MCF 10A (cell line): ENCODE measurements at places on chromosomes 4 and X.

GRCh38 chr4:153111426-153112040 is 92.7 kb upstream of the TRIM2 start:
- DNase-seq, result no peak

DNA sequence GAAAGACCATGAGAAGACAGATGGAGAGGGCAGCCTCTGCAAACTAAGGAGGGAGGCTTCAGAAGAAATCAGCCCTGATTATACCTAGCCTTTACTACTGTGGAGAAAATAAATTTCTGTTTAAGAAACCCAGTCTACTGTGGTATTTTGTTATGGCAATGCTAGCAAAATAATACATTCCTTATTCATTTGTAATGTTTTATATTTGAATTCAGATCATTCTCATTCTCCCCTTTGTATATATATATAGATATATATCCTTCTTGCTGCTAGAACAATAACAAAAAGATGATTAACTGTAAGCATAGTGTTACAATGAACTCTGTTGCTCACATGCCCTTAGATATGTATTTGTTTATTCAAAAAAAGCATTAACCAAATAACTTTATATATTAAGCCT is 22.5 kb downstream of the DMD start:
- DNase-seq, result no peak

DNA sequence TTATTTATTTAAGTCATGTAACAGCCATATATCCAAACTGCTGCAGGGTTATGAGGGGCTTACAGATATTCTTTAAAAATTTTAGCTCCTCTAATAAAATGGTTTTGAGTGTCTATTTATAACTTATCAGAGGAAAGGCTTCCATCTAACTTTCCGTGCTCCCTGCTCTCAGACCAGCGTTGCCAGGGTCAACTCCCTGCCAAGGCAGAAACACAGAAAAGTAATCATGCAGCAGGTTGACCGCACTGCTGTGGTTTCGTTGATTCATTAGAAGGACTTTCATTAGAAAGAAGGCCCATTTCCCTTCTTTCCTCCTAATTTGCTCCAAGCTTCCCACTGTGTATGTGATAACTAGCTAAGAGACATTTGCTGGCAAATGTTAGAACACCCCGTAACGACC is 33.9 kb downstream of the BCLAF3 start:
- DNase-seq, result no peak

GRCh38 chr4:184534511-184535391 is 60.4 kb upstream of the IRF2 start:
- no peak for DNase-seq

- DNase-seq, result peak; percentile 39
These were observed 1263.6 kb downstream of the C4orf33 start for GRCh38 chr4:130359542-130359941.

- no peak for DNase-seq
These were observed 37.2 kb downstream of the CASP3 start for GRCh38 chr4:184612074-184612473.

DNA sequence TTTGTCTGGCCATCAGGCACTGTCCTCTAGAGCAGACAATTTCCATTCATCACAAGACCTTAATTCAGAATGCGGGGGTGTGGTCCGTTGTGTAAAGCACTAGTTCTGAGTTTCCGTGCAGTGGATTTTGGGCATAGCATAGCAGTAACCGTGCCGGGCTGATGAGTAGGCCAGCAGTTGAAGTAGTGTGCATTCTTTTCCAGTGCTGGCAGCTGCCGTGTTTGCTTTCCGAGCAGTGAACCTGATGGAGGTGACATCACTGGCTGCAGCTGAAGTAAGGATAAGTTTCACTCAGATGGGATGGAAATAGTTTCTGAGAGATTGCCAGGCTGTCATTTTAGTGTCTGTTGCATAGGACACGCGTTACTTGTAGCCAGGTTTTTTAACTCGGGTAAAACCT is 107.0 kb upstream of the STIM2 start:
- no peak for DNase-seq

- no peak for DNase-seq
These were observed 202.3 kb downstream of the PPP3CA start for GRCh38 chr4:101145021-101145420.

- DNase-seq, result peak; percentile 19
These were observed 86.5 kb downstream of the MAGED4 start for GRCh38 chrX:52271206-52271605.

DNA sequence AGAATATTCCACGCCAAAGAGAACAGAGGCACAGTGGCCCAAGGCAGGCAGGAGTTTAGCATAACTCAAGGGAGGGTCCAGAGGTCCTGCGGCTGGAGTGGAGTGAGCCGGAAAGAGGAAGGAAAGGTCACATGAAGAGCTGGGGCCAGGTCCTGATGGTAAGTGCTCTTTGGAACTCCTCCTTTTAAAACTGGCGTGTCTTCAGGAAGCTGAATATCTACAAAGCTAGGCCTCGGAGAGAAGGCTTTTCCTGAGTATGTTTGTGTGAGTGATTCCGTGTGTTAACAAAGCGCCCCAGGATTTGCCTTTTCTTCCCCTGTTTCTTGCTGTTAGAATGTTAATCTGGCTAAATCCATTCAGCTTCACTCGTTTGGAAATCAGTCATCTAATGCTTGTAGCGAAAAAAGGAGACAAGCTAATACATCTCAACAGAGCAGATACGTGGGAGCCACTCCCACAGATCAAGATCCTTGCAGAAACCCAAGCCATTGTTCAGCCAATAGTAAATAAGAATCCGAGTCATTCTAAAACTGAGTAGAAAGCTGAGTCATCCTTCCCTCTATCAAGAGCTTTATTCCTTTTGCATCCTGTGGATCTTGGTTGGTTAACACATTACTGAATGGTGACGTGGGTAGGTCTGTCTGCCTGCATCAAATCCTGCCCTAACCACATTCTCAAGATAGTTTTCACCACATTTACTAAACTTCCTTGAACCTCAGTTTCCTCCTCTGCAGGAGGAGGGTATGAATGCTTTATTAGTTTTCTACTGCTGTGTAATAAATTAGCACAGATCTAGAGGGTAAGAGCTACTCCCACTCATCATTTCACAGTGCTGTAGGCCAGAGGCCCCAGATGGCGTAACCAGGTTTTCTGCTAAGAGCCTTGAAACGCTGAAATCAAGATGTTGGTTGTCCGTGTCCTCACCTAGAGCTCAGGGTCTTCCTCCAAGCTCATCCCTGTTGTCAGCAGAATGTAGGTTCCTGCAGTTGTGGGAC is 43.2 kb upstream of the RBM47 start:
- peak; percentile 85 for DNase-seq

DNA sequence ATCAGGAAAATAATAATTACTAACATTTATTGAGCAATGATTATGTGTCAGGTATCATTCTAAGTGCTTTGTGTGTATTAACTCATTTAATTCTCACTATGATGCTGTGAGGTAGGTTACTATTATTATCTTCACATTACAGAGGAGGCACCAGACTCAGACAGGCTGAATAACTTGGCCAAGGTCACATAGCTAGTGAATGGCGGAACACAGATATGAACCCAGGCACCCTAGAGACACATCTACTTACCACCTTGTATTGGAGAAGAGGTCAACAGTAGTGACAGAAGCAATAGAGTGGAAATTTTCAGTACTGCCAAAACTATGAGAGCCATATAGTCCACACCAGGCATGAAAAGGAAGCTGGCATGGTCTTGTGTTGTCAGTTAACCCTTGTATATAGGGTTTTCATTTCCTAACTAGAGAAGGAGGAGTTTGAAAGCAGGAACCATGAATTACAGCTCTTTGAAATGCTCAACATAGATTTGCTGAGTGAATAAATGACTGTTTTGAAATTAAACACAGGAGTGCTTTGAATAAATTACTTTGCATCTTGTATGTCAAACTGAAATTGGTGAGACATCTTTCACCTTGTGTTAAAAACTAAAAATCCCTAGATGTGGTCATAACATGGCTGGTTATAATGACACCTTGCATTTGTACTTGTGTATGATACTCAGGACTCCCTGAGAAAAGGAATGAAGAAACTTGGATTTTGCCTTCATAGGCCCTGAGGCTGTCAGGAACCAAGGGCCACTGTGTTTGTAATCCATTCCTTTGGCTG is 71.8 kb downstream of the RTL9 start:
- DNase-seq, result no peak
